Esophagus mucosa (tissue), 1 donor: ENCODE measurements at places on chromosomes 4 and X.
A peak's percentile ranks its signal among the peaks of the same experiment; 100 is the strongest.

DNA sequence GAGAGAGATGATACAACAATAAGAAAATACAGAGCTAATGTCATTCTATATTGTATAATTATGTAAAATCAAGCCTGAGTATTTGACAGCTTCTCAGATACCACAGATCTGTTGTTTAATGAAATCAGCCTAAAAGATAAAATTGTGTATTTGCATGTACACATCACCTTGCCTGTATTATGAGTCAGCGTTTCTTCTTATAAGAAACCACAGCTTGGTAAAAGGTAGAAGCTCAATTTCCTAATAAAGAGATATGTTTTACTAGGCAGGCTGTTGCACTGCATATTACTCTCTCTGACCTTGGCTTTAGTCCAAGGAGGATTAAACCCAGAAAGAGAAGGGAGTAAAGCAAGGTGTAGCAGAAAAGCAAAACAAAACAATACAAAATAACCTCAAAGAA lies 121.3 kb downstream of the PPARGC1A start:
- ATAC-seq = no peak

- ATAC-seq = no peak
Measured at GRCh38 chrX:96386981-96387380, 297.7 kb upstream of the DIAPH2 start.

DNA sequence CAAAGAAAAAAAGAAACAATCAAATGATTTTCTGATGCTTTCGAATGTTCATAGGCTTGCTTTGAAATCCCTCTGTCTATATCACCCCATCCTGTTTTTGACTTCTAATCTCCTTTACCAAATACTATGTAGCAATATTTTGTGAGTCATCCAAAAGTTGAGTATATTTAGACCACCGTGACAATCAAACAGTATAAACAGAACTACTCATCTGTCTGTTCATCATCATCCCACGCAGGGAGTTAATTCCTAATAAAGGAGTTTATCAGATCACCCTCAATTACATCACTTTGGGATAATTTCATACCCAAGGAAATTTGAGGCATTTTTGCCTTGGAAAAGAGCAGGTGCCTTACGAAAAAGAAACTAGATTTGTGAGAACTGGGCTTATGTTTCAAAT lies 212.9 kb downstream of the CBR4 start:
- ATAC-seq = peak; percentile 26

GRCh38 chrX:109831326-109831985 lies 98.4 kb upstream of the ACSL4 start:
- no peak for ATAC-seq

DNA sequence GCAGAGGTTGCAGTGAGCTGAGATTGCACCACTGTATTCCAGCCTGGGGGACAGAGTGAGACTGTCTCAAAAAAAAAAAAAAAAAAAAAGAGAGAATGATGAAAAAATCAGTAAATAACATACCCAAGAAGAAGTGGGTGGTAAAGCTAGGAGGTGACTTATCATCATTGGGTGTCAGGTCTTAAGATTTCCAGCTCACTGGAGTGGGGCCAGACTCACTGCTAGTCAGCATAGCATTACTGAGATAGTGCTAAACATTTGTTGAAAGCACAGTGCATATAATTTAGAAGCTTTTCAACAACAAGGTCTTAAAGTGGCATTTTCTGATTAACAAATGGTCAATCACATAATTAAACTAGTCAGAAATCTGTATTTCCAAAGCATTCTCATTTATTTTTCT lies 221.8 kb upstream of the GYPA start:
- no peak for ATAC-seq

- peak; percentile 56 for ATAC-seq
Measured at GRCh38 chrX:50971395-50971794, 60.9 kb downstream of the BMP15 start.

DNA sequence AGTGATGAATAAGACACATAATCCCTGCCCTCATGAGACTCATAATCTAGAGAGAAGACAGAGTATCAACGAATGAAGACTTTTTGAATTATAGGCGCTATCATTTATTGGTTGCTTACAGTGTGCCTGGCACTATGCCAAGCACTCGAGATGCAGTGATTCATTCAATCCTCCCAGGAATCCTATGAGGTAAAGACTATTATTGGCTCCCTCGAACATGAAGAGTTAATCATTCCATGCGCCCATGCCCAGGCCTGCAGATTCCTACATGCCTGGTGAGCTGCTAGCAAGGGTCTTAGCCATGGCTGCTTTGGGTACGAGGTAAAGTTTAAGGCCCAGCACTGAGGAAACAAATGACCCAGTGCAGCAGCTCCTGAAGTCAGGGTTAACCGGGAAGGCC lies 47.0 kb downstream of the TEX13B start:
- ATAC-seq = peak; percentile 70
